ENCODE measurements at places on chromosomes 1 and 21.

DNA sequence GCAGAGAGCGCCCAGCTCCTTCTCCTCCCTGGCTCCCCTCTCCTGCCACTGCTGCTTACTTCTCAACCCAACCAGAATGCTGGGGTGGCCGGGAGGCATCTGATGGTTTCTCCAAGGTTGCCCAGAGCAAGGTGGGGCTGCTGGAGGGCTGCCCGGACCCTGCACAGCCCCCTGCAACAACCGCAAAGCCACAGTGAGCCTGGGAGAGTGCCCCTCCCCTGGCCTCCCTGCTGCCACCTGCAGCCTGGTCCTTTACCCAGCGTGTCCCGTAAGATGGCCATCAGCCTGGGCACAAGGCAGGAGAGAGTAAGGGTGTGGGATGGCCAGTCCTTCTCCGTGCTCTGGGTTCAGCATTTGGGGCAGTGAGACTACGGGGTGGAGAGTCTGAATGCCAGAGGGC, 17.0 kb downstream of the MX2 start:
- DNase-seq = no peak

- DNase-seq = no peak
Observed at GRCh38 chr1:9900142-9901043, 9.7 kb downstream of the CTNNBIP1 start.

DNA sequence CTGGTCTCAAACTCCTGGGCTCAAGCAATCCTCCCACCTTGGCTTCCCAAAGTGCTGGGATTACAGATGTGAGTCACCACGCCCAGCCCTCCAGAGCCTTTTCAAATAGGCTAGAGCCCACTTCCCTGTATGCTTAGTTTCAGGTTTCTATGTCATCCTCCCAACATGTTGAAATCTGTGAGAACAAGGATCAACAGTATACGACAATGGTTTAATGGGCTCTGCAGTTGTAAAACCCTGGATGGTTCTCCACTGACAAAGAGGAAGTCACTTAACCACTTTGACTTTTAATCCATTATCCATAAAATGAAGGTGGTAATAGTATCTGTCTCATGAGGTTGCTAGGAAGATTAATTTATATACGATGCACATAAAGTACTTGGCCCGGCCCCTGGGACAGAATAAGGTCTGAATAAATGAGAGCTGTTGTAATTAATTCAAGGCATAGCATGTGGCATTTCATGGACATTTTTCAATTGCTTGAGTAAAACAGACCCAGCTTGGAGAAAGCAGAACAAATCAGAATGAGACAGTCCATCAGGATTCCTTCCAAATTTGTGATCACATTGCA, 113.9 kb upstream of the ZNF648 start:
- DNase-seq = no peak

DNA sequence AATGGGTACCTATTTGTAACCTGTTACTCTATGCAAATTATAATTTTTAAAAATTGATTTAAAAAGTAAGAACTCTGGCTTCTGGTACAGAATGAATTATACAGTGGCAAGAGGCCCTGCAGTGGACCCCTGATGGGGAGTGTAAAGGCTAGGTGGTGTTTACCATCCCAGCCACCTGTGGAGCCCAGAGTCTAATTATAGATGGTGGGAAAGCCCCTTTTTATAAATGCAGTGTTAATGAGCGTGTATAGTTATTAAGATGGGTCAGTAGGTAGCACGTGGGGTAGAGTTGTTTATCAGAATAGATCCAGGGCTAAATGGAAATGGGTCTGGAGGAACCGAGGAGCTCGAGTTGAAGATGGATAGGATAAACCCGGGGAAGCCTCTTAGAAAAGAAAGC, 13.9 kb upstream of the PRELP start:
- DNase-seq = no peak

DNA sequence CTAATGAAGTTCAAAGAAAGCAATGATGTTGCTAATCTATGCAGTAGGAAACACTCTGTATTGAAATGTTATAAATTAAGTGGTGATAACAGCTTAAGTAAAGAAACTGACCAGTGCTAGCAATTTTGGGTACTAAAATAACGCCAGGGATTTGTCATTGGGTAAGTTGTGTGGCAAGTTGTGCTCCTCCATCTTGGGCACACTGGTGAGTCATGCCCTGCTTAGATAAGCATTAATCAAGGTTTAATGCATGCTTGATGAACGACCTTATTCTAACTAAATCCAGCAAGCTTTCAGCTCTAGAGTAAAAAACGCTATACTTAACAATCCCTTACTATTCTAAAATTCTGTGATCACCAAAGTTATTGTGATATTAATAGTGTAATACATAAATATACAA, 25.2 kb downstream of the VAMP4 start:
- DNase-seq = no peak

- DNase-seq = no peak
Observed at GRCh38 chr1:207001492-207002245, 30.9 kb downstream of the C1orf116 start.

- no peak for DNase-seq
Observed at GRCh38 chr1:41521766-41522165, 37.3 kb upstream of the EDN2 start.

DNA sequence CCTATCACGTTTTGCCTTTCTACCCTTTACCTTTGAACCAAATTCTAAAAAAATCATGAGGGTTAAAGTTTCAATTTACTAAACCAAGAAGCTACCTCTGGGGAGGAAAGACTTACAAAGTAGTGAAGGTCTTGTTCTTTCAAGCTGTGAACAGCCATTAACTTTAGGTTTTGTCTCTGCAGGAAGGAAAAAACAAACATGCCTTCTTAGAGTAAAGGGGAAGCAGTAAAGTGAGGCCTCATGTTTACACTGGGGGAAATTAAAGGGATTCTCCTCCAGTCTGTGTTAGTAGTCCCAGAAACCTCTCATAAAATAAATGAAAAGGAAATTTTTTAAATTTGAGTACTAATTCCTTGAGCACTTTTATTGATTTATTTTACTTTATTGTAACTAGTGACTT, 780.2 kb upstream of the ADGRL2 start:
- DNase-seq = no peak

DNA sequence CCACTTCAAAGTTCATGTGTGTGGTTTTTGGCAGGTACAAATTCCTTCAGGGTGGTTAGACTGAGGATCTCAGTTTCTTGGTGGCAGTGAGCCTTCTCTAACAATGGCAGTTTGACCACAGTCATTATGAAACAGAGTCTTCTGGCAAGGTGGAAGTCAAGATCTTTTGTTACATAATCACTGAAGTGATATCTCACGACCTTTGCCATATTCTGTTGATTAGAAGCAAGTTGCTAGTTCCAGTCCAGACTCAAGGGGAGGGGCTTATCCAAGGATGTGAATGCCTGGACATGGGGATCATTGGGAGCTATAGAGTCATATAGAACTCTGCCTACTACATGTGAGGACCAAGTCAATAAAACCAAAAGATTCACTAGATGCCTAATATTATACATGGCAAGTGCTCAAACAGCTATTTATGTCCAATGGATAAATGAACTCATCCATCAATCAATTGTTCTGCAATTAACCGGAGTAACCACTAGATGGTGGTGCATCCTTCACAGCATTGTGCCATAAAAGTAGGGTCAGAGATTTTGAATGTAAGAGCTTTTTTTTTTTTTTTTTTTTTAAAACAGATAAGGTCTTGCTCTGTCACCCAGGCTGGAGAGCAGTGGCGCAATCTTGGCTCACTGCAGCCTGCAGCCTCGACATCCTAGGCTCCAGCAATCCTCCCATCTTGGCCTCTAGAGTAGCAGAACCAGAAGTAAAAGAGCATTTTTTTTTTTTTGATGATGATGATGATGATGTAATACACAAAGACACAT, 131.9 kb downstream of the CRB1 start:
- DNase-seq = no peak

- no peak for DNase-seq
Observed at GRCh38 chr21:15276243-15276642, 211.4 kb upstream of the NRIP1 start.

DNA sequence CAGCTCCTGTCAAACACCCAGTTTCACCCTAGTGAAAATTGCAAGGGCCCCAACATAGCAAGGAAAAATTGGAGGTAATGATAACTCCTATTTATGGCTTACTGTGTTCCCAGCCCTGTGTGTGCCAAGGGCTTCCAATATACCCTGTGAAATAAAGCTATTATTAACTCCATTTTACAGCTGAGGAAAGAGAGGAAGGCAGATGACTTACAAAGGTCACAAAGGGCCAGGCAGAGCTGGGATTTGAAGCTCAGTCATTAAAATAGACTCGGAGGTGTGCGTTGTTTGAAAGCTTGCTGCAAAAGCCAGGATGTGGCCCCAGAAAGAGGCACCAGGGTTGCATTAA, 20.2 kb upstream of the SDC3 start:
- DNase-seq = no peak

GRCh38 chr1:213658457-213658856, 329.3 kb upstream of the PROX1 start:
- DNase-seq = no peak

GRCh38 chr1:12405325-12406210, 175.7 kb downstream of the VPS13D start:
- DNase-seq = no peak

DNA sequence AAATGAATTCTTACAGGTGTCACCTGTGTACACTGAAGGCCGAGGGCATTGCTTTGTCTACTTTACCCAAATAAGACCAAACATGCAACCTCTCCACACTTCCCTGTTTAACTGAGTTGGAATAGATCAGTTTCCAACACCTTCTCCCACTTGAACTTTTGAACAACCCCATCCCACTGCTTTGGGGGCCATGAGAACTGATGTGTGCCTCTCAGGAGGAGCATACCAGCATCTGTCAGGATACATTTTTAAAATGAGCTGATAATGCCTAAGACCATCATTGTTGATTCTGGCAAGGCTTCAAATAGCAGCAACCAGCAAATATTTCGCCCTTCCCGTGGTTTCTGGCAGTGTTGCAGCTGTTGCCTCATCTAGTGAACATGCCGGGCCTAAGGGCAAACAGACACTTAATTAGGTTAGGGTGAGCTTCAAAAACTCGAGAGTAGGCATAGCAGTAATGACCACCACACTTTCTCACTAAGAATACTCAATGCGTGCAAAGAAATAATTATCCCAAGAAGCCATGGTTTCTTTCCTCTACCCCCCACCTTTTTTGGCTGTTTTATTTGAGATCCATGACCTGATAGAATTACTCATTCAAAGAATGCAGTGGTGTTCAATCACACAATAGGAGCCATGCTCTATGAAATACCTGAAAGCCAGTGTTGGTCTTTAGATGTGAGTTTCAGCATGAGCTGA, 63.7 kb downstream of the MAP10 start:
- DNase-seq = no peak
